ENCODE measurements at places on chromosomes 3 and 15.

- no peak for DNase-seq
Measured at GRCh38 chr15:53328341-53328740, 431.1 kb downstream of the WDR72 start.

- no peak for DNase-seq
Measured at GRCh38 chr15:78987556-78988360, 42.9 kb upstream of the CTSH start.

- peak; percentile 51 for DNase-seq
Measured at GRCh38 chr3:17302774-17303173, 418.0 kb downstream of the PLCL2 start.

GRCh38 chr3:133169331-133170068 lies 131.3 kb downstream of the TMEM108 start:
- no peak for DNase-seq

DNA sequence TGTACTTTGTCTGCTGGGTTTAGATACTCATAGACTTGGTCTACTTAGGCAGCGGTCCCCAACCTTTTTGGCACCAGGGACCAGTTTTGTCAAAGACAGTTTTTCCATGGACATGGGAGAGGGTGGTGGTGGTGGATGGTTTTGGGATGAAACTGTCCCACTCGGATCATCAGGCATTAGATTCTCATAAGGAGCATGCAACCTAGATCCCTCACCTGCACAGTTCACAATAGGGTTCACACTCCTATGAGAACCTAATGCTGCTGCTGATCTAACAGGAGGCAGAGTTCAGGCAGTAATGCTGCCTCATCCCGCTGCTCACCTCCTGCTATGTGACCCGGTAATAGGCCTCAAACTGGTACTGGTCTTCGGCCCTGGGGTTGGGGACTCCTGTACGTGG lies 45.3 kb downstream of the CMSS1 start:
- no peak for DNase-seq

GRCh38 chr3:37765591-37766488 lies 95.8 kb upstream of the CTDSPL start:
- DNase-seq, result no peak

DNA sequence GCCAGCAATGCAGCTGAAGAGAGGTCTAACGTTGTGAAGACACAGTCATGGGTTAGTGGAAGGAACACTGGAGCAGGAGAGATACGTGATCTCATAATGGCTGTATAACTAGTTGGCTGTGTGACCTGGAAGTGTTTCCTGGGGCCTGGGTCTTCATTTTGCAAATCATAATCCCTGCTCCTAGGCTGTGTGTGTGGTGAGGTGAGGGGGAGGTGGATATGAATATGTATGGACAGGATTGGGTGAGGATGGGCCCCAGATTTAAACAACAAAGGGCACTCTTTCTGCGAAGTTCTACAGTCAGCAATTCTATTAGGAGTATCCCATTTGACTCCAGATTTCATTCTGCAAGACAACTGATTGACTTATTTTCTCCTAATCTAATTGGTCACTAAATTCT lies 41.3 kb downstream of the ANKRD28 start:
- DNase-seq, result no peak
